ENCODE measurements at places on chromosomes 4 and X.

- DNase-seq, result no peak
Observed at GRCh38 chr4:32196950-32197688, 1477.0 kb downstream of the PCDH7 start.

GRCh38 chr4:67879486-67879885 lies 4.3 kb downstream of the TMPRSS11D start:
- DNase-seq, result no peak

- no peak for DNase-seq
Observed at GRCh38 chr4:73828956-73829355, 7.5 kb upstream of the CXCL6 start.

- no peak for DNase-seq
Observed at GRCh38 chr4:140628016-140628415, 59.3 kb upstream of the UCP1 start.

DNA sequence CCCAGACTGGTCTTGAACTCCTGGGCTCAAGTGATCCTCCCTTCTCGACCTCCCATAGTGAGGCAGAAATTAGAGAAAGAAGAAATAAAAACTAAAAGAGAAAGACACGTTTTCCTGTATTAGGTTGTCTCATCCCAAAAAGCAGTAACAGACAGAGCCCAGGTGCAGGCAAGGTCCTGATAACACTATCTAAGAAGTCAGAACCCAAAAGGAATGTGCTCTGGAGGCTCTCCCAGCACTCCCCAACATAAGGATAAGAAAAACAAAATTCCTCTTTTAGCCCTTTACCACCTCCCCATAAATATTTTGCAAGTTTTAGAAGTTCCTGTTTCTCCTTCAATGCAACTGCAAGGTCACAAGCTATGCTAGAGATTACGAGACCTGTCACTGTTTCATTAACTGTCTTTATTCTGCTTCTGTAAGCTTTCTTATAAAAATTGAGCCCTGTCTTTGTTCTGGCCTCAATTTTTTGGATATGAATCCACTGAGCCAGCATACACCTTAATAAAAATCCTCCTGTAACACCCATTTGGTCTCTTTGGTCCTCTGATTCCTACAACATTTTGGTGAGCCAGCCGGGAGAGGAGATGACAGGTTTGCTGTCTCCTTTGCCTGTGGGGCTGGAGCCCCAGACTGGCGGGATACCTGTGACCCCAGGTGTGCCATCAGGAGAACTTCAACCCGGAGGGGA lies 25.9 kb downstream of the LIAS start:
- no peak for DNase-seq

- DNase-seq, result no peak
Observed at GRCh38 chr4:116515959-116516358, 569.4 kb downstream of the TRAM1L1 start.

DNA sequence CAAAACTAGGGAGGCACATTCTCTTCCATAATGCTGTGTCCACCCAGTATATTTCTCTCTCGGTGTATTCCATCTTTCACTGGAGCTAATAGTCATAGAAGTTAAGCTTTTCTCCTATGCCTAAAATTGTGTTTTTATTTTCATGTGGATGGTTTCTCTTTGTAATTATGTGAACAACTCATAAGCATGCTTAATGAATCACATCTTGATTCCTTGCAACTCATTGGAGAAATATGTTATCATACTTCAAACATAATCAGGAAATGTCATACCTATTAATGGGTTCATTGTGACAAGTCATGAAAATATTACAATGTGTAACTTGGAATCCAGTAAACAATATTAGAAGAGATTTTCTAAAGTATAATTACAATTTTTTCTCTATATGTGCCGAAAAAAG lies 186.3 kb downstream of the SLC7A11 start:
- no peak for DNase-seq

GRCh38 chr4:8201321-8201781 lies 2.3 kb downstream of the SH3TC1 start:
- DNase-seq, result peak; percentile 42

GRCh38 chrX:152907084-152907651 lies 9.3 kb downstream of the ZNF185 start:
- DNase-seq, result peak; percentile 13

- no peak for DNase-seq
Observed at GRCh38 chrX:38304010-38304409, 23.3 kb downstream of the RPGR start.

GRCh38 chr4:107128116-107128515 lies 92.0 kb upstream of the DKK2 start:
- DNase-seq, result no peak

DNA sequence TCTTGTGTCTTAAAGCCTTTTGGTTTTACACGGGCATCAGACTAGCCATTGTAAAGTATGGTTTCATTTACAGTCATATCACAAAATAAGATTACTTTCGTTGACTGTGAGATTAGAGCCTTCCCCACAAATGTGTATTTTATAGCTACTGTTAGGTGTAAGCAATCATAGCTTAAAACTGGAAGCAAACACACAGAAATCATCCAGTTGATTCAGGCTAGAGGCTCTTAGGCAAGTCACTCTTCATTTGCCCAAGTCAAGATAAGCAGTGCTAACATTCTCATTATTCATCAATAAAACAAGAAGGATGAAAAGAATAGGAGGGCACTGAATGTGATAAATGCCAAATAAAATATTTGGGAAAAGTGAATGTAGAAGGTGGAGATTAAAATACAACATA lies 448.7 kb upstream of the FAM241A start:
- DNase-seq, result no peak
